ENCODE measurements at places on chromosomes 6 and 20.

DNA sequence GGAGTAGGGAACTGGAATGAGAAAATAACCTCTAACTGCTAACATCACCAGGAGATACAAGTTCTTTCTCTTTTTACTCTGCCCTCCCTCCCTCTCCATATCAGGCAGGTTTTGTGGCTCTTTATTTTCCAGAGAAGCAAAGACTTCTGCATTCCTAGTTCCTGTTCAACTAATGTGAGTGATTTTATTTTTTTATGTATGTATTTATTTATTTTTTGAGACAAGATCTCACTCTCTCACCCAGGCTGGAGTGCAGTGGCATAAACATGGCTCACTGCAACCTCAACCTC is 6.0 kb upstream of the IER3 start:
- peak overlapping the region; percentile 90 for H3K27ac ChIP-seq
- no peak for DNase-seq
- no peak overlapping the region for H3K4me3 ChIP-seq
- H3K36me3 ChIP-seq, result no peaks in the 10 kb centered on the region

DNA sequence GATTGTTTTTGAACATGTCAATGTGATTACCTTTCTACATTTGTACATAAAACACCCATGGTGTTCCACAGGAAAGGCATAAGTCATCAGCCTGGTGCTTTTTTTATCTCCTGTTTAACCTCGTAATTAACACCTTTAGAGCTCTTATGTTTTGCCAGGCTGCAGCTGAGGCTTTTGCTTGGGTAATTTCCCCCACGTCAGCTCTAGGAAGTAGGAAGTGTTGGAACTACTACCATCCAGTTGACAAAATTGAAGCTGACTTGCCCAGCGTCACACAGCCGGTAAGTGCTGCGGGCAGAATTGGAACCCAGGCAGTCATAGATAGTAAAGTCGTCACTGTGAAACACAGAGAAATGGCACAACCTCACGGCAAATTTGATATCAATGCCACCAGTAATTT is 86.6 kb upstream of the BMP2 start:
- no peak for DNase-seq
- H3K4me3 ChIP-seq, result no peak overlapping the region
- H3K4me1 ChIP-seq, result no peaks in the 10 kb centered on the region
- no peaks in the 10 kb centered on the region for H3K27me3 ChIP-seq

GRCh38 chr20:16654858-16655535 is 74.8 kb upstream of the SNRPB2 start:
- peak; percentile 48 for DNase-seq
- H3K27me3 ChIP-seq, result no peaks in the 10 kb centered on the region
- H3K27ac ChIP-seq, result no peak overlapping the region
- H3K4me1 ChIP-seq, result peaks cover 6% of the 10 kb centered on the region
- no peak overlapping the region for H3K4me3 ChIP-seq

GRCh38 chr6:18328070-18328469 is 59.1 kb upstream of the RNF144B start:
- no peak overlapping the region for H3K4me3 ChIP-seq
- no peaks in the 10 kb centered on the region for H3K4me1 ChIP-seq
- H3K27ac ChIP-seq, result no peak overlapping the region
- no peak for DNase-seq
- H3K36me3 ChIP-seq, result no peaks in the 10 kb centered on the region

DNA sequence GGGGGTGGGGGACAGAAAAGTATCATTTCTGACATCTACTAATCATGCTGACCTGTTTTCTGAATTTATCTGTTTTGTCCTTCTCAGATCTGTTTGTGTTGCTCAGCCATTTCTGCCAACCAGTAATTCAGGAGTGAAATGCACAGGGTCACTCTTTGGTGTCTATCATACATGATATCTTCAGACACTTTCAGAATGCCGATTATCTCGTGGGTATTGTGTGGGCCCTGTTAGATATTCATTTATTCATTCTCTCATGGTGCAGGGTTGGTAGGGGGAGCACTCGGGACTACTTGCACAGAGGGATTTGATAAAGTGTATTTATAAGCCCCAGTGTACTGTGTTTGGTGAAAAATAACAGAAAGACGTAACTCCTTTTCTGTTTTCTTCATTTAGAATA is 101.2 kb upstream of the CITED2 start:
- DNase-seq, result no peak
- no peak overlapping the region for H3K27ac ChIP-seq
- H3K27me3 ChIP-seq, result no peaks in the 10 kb centered on the region

DNA sequence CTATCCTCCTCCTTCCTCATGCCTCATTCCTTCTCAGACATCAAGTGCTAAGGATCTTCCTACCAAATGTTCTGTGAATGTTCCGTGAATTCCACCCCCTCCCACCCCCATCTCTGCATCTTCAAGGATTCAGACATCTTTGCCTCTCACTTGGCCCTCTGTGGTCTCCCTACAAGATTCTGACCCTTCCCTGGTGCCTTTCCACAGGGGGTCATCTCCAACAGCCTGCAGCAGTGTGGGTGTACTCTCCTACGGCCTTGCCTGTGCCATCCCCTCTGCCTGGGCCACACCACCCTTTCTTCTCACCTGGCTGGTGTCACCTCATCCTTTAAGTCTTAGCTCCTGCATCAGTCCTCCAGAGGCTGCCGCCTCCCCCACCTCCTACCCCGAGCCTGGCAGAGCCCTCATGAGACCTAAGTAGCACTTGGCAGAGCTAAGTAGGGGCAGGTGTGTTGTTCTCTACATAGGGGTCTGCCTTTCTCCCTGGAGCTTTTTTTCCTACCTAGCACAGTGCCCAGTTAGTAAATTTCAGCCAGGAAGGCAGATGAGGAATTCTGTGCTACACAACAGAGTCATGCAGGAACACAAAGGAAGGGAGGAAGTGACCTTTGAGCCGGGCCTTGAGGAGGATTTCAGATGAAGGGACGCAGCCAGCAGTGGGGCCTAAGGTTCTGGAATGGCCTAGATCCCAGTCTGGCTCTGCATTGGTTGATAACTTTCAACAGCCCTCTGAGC is 43.1 kb downstream of the TM9SF4 start:
- peak overlapping the region; percentile 46 for H3K27ac ChIP-seq
- peaks cover 6% of the 10 kb centered on the region for H3K4me1 ChIP-seq
- H3K36me3 ChIP-seq, result peaks cover 25% of the 10 kb centered on the region
- no peaks in the 10 kb centered on the region for H3K27me3 ChIP-seq
- no peak overlapping the region for H3K4me3 ChIP-seq

DNA sequence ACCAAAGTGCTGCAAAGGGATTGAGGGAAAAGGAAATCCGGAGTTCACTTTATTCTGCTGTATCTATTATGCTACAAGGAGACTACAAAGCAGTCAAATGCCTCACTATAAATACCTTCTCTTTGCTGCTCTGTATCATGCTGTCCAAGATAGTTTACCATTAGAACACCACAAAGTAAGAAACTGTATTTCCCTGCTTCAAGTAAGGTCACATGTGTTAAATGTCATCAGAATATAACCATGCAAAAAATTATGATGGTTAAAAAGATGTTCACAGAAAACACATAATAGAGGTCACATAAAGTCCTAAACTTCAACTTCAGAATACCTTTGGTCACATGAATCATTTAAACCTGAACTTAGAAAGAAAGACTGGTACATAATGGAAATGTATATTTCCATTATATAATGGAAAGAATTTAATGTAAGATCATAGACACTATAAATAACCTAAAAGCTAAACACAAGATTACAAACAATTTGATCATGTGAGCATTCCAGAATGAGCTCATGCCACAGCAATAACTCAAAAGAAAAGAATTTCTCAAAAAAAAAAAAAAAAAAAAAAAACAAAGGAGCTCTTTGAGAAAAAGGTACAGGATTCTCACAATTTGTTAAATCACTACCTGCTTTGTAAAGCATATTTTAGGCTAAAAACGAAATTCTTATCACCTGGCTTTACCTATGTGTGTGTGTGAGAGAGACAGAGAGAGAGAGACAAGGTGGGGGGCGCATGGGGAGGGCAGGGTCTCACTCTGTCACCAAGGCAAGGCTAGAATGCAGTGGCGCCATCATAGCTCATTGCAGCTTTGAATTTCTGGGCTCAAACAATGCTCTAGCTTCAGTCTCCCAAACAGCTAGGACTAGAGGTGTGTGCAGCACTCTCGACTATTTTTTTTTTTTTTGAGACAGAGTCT is 58.7 kb downstream of the KIF13A start:
- no peak for DNase-seq
- H3K4me3 ChIP-seq, result no peak overlapping the region

All from Caco-2 (cell line).